ENCODE measurements at places on chromosomes 5 and 9.

- no peak for DNase-seq
Measured at GRCh38 chr5:79357398-79357797, 121.5 kb downstream of the JMY start.

GRCh38 chr9:135849181-135849580, 58.2 kb downstream of the CAMSAP1 start:
- no peak for DNase-seq

GRCh38 chr9:136004712-136005111, 43.5 kb upstream of the UBAC1 start:
- DNase-seq, result no peak

DNA sequence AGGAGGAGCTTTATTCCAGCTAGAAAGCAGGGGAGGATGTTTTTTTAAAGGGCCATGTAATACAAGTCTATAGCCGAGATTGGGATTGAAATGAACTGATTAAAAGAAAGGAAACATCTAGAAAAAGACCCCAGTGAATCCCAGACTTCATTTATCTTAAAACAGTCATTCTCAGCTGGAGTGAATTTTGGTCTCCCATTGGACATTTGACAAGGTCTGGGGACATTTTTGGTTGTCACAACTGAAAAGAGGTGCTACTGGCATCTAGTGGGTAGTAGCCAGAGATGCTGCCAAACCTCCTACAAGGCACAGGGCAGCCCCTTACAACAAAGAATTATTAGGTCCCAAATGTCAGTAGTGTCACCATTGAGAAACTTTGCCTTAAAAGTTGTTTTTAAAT, 16.3 kb upstream of the SPINK4 start:
- DNase-seq, result no peak

DNA sequence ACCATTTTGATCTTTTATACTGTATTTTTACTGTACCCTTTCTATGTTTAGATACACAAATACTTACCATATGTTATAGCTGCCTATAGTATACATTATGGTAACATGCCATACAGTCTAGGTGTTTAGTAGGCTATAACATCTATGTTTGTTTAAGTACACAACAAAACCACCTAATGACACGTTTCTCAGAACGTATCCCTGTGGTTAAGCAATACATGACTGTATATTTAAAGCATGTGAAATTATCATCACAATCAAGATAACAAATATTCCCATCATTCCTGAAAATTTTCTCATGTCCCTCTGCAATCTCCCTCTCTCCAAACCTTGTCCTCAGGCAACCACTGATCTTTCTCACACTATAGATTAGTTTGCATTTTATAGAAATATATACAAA, 66.4 kb upstream of the SUSD1 start:
- no peak for DNase-seq

DNA sequence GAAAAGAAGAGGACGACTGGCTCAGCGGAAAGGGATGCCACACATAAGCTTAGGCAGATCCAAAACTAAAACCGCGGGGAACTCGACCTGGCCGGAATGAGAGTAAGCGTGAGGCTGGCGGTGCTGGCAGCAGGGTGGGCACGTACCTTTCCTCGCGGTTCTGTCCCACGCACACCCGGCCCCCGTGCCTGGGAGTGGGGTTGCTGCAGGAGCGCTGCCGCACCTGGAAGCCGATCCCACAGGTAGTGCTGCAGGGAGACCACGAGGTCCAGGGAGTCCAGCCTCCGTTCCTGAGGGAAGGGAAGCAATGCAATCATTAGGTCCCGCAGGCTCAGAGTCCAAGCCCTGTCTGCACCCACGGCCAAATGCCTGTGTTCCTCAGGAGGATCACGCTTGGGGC, 427.0 kb downstream of the SEMA5A start:
- DNase-seq, result no peak

DNA sequence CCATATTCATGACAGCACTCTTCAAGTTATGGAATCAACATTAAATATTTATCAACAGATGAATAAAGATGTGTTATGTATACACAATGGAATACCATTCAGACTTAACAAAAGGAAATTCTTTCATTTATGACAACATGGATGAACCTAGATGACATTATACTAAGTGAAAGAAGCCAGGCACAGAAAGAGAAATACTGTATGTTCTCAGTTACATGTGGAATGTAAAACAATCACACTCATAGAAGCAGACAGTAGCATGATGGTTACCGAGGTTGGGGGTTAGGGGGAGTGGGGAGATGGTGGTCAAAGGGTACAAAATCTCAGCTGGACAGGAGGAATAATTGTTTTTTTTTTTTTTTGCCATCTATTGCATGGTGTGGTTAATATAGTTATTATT, 431.9 kb downstream of the DMAC1 start:
- DNase-seq, result no peak

DNA sequence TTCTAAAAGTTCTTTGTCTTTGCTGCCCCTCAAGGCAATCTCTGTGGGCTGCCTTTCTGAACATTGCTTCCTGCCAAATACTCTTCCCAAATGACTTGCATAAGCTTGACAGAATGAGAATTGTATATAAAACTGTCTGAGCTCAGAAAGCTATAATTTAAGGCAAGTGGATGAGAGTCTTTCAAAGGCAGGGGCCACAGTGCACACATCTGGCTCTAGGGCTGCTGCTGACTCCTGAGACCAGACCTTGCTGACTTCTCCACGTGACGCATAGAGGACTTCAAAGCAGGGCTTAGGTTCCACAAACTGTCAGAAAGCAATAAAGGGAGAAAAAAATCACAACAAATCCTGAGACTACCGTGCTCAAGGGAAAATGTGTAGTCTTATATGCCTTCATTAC, 79.4 kb upstream of the DIRAS2 start:
- no peak for DNase-seq

GRCh38 chr5:146662229-146662628, 146.2 kb upstream of the GPR151 start:
- no peak for DNase-seq

- no peak for DNase-seq
Measured at GRCh38 chr5:98524773-98525172, 248.7 kb upstream of the RGMB start.

DNA sequence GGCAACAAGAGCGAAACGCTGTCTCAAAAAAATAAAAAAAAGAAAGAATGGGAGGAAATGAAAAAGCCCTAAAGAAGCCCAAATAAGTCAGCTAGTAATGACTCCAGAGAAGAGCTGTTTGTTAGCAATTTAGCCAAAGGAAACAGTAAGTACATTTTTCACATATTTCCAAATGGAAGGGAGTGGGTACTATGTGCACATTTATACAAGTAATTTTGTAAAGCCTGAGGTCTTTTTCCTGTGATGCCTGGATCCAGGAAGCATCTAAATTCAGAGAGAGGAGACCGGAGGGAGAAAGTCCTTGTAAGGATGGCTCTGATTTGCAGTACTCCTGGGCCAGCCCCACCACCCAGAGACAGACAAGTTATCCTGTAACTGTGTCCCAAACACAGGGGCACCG, 14.7 kb downstream of the FBP1 start:
- no peak for DNase-seq

GRCh38 chr5:28743716-28744110, 1705.3 kb upstream of the CDH9 start:
- DNase-seq, result no peak

DNA sequence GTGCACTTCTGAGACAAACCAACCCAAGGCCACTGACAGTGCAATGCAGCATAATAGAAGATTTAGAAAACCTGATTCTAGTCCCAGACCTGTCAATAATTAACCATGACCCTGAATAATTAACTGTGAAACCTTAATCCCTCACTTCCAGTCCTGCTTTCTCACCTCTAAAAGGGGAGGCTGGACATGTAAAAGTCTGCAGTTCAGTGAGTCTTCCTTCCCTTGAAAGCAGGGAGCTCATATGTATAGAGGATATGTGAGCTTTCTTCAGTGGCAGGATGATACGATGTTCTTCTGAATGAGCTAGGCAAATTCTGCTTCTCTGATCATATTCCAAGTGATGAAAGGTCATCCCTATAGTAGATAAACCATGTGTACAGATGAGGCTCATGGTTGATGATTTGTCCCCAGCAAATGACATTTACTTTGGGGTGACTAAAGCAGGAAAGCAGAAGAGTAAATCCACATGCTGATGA, 2.9 kb downstream of the KCNV2 start:
- no peak for DNase-seq

DNA sequence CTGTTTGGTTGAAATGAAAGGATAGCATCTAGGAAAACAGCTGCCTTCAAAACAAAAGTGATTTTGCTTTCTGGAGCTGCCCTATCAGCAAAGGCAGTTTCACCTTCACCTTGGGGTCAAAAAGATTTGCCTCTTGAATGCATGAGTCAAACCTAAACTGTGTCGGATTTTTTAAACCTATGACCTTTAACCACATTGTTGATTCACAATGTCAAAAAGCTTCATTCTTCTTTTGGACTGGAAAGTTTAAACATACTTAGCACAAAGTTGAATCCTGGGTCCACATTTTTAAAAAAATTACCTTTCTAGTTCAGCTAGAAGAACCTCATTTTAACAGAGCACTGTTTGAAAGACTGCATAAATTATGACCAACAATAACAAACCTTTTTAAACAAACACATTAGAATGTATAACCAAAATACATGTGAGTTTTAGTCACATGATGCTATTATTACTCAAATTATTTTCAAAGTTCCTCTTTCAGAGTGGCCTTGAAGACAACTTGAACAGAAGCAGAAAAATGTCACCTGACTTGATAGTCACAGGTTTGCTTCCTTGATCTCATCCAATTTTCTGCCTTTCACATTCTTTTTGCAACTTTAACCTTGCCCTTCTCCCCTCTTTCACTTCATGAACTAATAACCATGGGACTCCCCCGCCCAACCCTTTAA, 109.7 kb upstream of the LHFPL2 start:
- no peak for DNase-seq

DNA sequence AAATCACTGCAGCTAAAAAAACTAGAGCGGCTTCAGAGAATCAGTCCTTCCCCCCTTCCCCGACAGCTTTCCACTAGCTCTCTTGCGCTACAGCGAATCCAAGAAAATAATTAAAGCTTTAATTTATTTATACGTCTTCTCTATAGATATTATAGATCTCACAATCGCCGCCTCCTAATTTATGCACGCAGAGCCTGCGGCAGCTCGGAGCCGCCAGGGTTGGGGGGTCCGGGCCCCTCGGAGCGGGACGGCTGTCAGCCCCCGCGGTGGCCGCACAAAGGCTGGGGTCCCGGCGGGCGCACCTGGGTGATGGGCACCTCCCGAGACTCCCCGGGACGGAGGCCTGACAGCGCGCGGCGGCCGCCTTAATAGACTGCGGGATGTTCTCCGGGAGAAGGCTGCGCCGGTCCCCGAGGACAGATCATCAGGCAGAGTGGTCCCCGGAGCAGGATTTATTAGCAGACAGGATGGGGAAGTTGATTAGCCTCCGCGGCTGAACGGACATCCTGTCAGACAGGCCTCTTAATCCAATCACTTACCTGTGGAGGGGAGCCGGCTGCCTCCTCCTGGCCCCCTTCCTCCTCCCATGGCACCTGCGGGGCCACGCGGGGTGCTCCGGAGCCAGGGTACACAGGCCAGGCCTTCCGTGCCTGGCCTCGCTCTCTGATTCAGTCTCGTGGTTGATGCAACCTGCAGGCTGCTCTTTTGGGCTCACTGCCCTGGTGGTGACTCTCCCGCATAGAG, 166.8 kb downstream of the MELK start:
- no peak for DNase-seq

DNA sequence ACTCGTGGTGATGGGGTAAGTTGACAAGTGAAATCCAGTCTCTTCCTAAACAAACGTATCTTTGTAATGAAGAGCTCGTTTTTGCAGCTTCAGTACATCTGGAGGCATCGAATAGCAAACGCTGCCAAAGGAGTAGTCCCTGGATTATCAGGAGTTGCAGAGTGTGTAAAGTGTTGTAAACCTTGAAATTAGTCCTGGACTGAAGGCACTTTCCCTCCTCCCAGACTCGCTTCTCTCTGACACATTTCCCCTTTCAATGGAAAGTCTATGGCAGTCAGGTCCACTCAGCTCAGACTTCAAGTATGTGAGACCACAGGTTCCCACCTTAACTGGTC, 1.5 kb upstream of the PBX3 start:
- DNase-seq, result no peak

Data from stimulated activated CD4-positive, alpha-beta T cell treated with anti-CD3 and anti-CD28 coated beads, Interleukin-1b, Interleukin-23, amount 100 ng/mL, for 1 hour (primary cell).